Natural killer cell treated with Interleukin-12 subunit alpha and Interleukin-12 subunit beta and Interleukin-15 and Interleukin-18, amount 100 ng/mL, for 72 hours (primary cell): ENCODE measurements at places on chromosomes 5 and 9.
A peak's percentile ranks its signal among the peaks of the same experiment; 100 is the strongest.

- peak; percentile 45 for DNase-seq
Measured at GRCh38 chr9:34492051-34492450, 30.7 kb downstream of the ENHO start.

DNA sequence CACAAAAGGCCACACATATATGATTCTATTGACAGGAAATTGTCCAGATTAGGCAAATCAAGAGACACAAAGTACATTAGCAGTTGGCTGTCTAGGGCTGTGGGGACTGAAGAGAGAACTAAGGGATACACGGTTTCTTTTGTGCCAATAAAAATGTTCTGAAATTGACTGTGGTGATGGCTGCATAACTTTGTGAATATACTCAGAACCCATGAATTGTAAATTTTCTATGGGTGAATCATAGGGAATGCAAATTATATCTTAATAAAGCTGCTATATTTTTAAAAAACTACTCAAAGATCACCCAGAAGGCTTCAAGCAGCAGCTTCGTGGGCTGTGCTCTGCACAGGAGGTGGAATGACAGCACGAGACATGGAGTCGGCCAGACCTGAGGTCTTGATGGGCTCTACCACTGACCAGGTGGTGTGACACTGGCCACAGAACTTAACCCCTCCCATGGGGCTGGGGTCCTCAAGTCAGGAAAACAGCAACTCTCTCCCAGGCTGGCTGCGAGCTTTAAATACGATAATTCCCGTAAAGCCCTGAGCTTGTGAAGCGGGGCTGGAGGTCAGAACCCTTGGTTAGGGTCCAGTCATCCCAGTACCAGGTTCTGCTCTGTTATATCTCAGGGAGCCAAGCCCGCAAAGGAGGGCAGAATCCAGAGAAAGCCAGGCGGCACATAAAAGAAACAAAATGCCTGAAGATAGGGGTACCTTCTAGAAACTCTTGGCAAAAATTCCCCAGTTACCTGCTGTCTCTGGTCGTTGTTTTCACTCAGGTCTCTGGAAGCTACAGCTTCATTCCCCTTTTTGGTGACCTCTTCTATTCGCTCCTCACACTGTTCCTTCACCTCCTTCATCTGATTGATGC is 59.1 kb downstream of the GOLM1 start:
- DNase-seq = no peak

DNA sequence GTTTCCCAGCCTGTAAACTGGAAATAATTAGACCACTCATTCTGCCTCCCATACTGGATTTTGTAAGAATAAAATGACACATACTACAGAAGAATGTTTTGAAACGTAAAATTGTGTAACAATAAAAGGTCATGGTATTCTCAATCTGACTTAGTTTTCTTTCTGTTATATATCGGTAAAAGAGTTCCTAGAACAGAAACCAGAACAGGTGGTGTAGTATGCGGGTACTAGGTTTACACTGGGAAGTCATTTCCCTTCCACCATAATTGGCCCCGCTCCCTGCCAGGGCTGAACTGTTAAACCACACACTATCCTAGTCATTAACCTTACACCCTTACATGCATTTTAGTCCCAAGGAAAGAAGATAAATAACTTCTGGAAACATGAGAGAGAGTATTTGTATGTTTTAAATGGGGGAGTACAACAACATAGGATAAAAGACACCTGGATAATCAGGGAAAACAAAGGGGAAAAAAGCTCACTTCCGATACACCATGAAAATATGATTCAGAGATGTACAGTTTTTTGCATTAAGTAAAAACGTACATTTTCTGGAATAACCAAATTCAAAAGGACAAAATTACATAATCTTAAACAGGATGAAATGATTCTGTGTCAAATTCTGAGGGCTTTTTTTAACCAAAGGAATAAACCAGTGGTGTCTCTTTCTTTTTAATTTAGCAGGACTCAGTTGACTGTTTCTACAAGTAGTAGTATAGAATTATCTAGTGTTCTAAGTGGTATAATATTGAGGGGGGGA is 199.7 kb downstream of the GLIS3 start:
- no peak for DNase-seq

- DNase-seq = no peak
Measured at GRCh38 chr5:57036761-57037160, 84.8 kb upstream of the MIER3 start.

GRCh38 chr5:1887588-1888360 is 5.0 kb upstream of the IRX4 start:
- peak; percentile 49 for DNase-seq
